SJCRH30 (cell line): ENCODE measurements at places on chromosomes 2 and 18.
A peak's percentile ranks its signal among the peaks of the same experiment; 100 is the strongest.

- no peak for DNase-seq
Measured at GRCh38 chr2:104846786-104847585, 6.9 kb upstream of the POU3F3 start.

DNA sequence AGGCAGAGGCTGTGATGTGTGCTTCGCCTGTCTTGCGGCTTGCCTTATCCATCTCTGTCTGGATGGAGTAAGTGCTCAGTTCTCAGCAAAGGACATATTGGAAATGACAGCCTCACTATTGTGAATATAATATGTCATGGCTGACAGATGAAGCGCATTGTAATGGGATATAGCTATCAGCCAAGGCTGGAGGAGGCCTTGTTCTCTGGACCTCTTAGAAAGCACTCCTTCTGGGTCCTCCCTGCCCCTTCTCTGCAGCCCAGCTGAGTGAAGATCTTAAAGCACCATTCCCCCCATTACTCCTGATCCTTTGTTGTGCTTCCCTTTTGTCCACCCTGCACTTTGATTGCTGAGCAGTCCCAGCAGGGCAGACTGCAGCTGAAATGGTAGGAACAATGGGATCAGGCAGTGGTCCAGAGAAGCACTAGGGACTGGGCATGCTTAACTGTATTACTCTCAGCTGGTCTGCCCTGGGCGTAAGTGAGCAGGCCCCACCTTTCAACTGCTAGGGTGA is 265.3 kb downstream of the SETBP1 start:
- no peak for DNase-seq

DNA sequence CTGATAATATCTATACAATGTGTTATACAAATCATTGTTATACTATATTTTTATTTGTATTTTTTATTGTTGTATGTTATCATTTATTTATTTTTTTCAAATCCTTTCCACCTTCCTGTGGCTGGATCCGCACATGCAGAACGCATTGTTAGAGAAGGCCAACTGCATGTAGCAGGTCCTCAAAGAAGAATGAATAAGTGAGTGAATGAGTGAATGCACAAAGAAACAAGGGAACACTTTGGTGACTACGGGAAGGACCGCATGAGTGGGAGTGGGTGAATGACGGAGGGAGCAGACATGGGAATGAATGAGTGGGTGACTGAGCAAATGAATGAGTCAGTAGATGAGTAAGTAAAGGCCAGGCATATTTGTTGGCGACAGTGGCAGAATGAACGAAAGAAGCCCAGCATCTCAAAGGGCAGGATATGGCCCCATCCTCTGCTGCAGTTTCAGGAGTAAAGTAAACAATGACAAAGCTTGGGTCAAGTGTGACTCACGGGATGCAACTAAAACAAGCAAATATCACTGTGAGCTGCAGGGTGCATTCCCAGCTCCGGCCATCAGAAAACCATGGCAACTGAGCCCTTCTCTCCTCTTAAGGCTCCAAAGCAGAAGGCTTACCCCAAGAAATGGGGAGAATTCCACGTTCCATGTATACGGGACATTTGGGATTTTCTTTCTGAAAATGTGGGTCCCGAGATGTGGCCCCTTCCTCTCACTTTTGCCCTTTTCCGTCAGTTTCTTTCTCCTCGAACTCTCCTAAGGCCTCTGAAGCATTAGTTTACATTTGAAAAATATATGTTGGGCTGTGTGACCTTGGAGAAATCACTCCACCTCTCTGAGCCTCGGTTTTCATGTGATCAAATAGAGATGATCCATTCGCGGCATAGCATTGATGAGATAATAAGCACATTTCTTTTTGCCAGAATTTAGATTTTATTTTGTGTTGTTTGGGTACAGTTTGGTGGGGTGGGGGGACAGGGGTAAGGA is 24.5 kb downstream of the KCNF1 start:
- DNase-seq: no peak

DNA sequence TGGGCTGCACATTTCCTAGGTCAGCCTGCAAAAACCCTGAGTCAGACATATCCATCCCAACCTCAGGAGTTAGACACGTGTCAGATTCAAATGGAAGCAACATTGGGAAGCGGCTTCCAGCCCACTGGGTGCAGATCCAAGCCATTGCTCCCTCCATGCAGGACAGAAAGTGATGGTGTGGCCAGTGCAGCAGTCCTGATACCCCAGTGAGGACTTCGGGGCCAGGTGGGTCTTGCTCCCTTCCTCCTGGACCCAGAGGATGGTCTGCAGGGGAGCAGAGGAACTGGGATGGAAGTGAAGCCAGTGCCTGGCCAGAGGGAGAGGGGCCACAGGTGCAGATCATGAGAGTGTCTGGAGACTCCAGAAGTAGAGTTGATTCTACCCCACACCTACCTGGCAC is 252.0 kb downstream of the FAM210A start:
- no peak for DNase-seq

GRCh38 chr2:195559431-195559914 is 97.6 kb upstream of the SLC39A10 start:
- peak; percentile 50 for DNase-seq
